NCI-H1105 treated with DMSO at 0.1 percent for 48 hours (cell line): ENCODE measurements at places on chromosomes 6 and 20.

DNA sequence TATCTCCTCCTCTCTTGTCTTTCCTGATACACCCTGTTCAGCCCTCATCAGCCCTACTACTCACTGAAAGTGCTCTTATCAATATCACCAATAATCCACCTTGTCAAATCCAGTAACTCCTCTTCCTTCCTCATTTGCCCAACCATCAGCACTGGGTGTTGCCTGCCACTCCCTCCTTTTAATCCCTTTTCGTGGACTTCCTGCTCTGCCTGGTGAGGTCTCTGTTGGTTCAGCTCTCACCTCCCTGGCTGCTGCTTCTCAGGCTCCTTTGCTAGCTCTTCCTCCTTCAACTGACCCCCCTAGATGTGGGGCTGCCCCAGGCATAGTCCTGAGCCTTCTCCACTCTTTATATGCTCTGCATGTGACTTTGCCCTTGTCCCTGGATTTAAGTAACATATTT is 92.5 kb downstream of the PREP start:
- no peak for DNase-seq

GRCh38 chr6:36766399-36766945 is 68.8 kb downstream of the RAB44 start:
- DNase-seq: no peak

GRCh38 chr20:38985603-38986170 is 23.5 kb downstream of the DHX35 start:
- DNase-seq: no peak

DNA sequence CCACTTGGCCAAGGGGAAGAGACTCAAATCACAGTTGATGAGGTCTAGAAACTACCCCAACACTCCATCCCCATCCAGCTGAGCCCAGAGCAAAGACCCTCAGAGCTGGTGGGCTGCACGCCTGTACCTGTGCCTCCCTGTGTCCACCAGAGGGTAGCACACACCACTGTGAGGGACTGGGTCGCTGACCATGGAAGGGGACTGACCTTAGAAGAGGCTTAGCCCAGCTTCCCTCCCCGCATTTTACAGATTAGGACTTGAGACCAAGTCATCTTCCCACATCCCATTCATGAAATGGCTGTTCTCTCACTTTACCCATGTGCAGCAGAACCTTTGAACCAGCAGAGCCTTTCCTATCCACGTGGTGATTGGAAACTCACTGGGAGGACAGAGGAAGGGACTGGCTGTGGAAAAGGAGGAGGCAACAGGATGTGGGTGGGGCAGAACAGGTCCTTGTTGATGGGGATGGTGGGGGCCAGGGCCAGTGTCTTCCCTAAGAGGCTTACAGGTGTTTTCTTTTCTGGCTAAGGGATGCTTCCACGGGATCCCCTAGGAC is 44.3 kb downstream of the CPXM1 start:
- DNase-seq: no peak

GRCh38 chr6:80959034-80959433 is 793.4 kb downstream of the TENT5A start:
- DNase-seq: no peak

DNA sequence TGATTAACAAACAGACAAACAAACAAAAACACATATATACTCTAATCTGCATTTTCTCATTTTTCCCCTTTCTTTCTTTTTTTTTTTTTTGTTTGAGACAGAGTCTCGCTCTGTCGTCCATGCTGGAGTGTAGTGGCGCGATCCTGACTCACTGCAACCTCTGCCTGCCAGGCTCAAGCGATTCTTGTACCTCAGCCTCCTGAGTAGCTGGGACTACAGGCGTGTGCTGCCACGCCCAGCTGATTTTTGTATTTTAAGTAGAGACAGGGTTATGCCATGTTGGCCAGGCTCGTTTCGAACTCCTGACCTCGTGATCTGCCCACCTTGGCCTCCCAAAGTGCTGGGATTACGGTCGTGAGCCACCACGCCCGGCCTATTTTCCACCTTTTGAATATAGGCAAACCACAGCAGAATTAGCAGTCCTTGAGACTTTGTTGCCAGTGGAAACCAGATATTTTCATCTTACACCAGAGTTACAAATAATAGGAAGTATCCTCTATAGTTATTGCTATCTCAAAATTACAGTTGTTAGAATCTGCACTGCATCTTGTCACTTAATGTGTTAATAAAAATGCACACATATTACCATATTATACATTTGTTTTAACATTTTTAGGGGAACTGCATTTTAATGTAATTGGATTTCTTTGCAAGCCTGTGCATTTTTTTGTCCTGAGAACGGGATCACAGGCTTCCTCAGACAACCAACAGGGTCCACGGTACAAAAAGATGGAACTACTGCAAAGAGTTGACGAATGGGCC is 208.2 kb upstream of the ZNF217 start:
- no peak for DNase-seq

DNA sequence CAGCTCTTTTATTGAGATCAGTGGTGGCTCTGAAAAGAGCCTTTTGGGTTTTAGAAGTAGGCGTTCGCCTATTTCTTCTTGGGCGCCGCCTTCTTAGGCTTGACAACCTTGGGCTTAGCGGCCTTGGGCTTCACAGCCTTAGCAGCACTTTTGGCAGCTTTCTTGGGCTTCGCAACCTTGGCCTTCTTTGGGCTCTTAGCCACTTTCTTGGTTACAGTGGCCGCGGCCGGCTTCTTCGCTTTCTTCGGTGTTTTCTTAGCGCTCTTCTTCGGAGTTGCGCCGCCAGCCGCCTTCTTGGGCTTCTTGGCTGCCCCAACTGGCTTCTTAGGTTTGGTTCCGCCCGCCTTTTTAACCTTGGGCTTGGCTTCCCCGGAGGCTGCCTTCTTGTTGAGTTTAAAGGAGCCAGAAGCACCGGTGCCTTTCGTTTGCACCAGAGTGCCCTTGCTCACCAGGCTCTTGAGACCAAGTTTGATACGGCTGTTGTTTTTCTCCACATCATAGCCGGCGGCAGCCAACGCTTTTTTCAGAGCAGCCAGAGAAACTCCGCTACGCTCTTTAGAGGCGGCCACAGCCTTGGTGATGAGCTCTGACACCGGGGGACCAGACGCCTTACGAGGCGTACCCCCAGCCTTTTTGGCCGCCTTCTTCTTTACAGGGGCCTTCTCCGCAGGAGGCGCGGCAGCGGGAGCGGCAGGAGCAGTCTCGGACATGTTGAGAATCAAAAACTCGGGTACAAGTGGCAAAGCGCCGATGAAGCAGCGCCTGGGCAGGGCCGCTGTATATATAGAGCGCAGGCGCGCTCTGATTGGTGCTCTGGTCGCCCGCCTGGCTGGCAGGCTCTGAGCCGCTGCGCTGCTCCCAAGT is 31.3 kb upstream of the HFE start:
- DNase-seq: peak; percentile 91
